ENCODE measurements at places on chromosomes 1 and 21. TPM values are rescaled to one million over a fixed set of nuclear protein-coding genes. Genes with fewer than 3 reads are reported as not detected.
A peak's percentile ranks its signal among the peaks of the same experiment; 100 is the strongest.

DNA sequence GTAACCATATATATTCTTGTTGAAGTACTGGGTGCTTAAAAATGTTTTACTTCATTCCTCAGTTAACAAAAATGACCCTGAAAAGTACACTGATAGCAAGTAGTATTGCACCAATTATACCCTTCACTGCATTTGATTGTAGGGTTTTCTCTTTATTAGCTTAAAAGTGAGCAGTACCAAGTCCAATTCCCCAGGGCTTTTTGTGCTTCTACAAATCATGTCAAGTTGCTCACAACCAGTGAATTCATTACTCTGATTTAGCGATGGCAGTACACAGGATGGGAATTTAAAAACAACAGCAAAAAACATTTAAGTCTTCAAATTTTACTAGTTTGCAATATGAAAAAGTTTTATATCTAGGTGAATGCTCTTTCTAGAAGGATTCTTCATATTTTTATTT, 436.4 kb downstream of the PTBP2 start:
- no peak overlapping the region for H3K27ac ChIP-seq
- H3K4me1 ChIP-seq, result no peaks in the 10 kb centered on the region
- no peaks in the 10 kb centered on the region for H3K36me3 ChIP-seq
- no peak overlapping the region for H3K4me3 ChIP-seq

DNA sequence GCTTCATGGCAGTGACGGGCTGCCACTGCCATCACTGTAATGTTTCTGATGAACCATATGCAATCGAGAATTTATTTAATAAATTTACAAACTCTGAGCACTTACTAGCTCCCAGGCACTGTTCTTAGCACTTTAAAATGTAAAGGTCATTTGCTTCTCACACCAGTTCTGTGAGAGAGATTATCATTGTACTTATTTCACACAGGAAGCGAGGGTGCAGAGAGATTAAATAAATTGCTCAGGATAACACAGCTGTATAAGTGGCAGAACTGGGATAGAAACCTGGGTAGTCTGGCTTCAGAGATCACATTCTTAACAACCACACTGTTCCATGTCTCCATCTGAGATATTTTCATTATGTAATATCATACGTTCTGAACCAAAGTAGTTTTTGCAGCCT, 119.9 kb downstream of the MAST2 start:
- H3K4me3 ChIP-seq, result no peak overlapping the region
- H3K4me1 ChIP-seq, result no peaks in the 10 kb centered on the region
- H3K27ac ChIP-seq, result peak overlapping the region; percentile 22
- H3K36me3 ChIP-seq, result no peaks in the 10 kb centered on the region
- no peak for DNase-seq

GRCh38 chr1:102838016-102838415, 270.3 kb downstream of the COL11A1 start:
- no peaks in the 10 kb centered on the region for H3K27me3 ChIP-seq
- H3K36me3 ChIP-seq, result no peaks in the 10 kb centered on the region

DNA sequence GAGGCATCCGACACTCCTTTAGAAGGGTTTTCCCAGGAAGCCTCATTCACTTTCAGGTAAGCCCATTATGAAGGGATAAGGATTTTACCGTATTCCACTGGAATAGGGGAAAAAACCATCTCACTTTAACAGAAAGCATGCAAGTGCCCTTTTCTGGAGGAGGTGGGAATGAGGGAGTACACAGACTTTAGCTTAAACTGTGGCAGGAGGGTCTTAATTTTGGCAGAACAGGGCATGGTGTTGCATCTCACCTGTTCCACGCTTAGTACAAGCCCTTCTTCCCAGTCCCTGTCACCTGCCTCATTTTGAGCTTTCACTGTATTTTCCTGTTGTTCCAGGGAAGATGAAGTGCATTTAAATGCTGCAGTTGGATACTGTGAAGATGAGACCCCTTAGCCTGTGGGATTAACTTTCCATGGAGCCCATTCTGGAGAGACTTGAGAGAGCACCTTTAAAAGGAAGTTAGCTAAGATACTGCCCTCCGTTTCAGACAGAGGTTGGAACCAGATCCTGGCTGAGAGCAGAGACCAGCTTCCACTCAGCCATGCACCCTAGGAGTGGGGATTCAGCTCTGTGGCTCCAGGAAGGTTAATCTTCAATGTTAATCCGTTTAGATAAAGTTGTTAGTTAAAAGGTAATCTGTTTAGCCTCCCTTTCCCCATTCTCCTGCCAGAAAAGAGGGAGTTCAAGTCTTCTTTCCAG, 42.6 kb downstream of the PBX1 start:
- peaks cover 37% of the 10 kb centered on the region for H3K4me1 ChIP-seq
- H3K27me3 ChIP-seq, result no peaks in the 10 kb centered on the region
- peak overlapping the region; percentile 67 for H3K27ac ChIP-seq
- H3K36me3 ChIP-seq, result peaks cover 3% of the 10 kb centered on the region
- no peak for DNase-seq

DNA sequence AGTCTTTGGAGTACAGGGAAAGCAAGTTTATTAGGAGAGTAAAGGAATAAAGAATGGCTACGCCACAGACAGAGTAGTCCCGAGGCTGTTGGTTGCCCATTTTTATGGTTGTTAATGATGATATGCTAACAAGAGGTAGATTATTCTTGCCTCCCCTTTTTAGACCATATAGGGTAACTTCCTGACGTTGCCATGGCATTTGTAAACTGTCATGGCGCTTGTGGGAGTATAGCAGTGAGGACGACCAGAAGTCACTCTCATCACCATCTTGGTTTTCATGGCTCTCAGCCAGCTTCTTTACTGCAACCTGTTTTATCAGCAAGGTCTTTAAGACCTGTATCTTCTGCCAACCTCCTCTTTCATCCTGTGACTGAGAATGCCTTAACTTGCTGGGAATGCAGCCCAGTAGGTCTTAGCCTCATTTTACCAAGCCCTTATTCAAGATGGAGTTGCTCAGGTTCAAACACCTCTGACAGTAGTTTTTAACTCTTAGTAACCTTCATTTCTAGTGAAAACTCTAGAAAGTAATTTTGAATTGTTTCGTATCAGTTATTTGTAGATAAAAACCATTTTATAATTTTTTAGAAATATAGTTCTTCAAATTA, 26.2 kb downstream of the TCP10L start:
- no peak overlapping the region for H3K27ac ChIP-seq
- no peaks in the 10 kb centered on the region for H3K36me3 ChIP-seq
- no peaks in the 10 kb centered on the region for H3K27me3 ChIP-seq
- H3K4me3 ChIP-seq, result no peak overlapping the region
- DNase-seq, result no peak
- H3K4me1 ChIP-seq, result peaks cover 10% of the 10 kb centered on the region

- H3K36me3 ChIP-seq, result peaks cover 15% of the 10 kb centered on the region
- H3K4me1 ChIP-seq, result no peaks in the 10 kb centered on the region
- peak within 1 kb of the TSS; percentile 84 for H3K27ac ChIP-seq
- DNase-seq, result no peak
- peak within 1 kb of the TSS; percentile 77 for H3K4me3 ChIP-seq
- H3K27me3 ChIP-seq, result no peaks in the 10 kb centered on the region
Measured at GRCh38 chr1:46197964-46198811, at the start of gene POMGNT1. Gene POMGNT1 (minus strand): TSS chr1:46198434. CDS start chr1:46197821, 613 bp downstream.

DNA sequence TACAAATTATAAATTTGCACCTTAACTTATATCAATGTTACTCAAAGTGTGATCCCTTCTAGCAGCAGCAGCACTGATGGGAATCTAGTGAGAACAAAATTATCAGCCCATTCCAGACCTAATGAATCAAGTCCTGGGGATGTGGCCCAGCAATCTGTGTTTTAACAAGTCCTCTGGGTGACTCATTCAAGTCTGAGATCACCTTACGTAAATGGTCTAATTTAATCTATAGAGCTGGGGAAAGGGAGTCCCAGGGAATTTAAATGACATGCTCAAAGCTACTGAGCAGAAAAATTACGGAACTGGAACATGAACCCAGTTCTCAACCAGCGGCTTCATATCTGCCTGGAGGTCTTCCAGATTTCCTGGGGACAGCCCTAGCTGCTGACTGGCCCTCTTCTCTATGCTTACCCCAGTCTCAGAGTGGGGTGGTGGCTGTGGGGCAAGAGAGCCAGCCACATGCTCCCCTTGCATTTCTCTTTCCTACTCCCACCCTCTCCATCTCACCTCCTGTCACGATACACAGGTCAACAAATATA, 220.0 kb downstream of the TM2D1 start:
- H3K27ac ChIP-seq, result no peak overlapping the region
- no peaks in the 10 kb centered on the region for H3K27me3 ChIP-seq
- no peaks in the 10 kb centered on the region for H3K4me1 ChIP-seq
- H3K36me3 ChIP-seq, result no peaks in the 10 kb centered on the region

DNA sequence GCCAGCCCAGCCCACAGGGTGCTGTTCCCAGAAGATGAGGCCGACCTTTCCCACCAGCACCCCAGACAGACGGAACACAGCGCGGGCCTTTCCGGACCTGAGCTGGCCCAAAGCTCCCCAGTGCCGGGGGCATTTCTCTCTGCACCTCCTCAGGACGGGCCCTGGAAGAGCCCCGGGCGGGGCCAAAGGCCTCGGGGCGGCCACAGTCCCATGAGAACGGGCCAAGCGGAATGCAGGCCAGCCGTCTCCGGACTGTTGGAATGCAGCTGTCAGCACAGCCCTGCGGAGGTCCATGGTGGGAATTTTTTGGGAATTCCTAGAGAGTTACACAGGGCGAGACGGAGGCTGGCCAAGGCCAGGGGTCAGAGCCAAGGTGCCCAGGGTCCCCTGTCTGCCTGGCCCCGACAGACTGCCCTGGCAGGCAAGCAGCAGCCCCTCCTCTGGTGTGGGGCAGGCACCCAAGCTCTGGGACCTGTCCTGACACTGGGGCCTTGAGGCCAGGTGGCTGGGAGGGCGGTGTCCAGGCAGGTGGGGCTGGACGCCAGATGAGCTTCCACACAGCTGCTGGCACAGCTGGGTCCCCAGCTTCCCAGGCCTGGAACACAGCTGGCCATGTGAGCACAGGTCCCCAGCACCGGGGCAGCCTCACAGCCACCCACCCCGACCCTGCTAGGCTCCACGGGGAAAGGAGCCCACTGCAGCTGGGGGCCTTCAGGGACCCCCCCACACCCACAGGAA, 63.0 kb downstream of the MEGF6 start:
- no peak for DNase-seq
- H3K4me3 ChIP-seq, result no peak overlapping the region
- H3K27me3 ChIP-seq, result no peaks in the 10 kb centered on the region
- H3K27ac ChIP-seq, result no peak overlapping the region
- H3K4me1 ChIP-seq, result no peaks in the 10 kb centered on the region

DNA sequence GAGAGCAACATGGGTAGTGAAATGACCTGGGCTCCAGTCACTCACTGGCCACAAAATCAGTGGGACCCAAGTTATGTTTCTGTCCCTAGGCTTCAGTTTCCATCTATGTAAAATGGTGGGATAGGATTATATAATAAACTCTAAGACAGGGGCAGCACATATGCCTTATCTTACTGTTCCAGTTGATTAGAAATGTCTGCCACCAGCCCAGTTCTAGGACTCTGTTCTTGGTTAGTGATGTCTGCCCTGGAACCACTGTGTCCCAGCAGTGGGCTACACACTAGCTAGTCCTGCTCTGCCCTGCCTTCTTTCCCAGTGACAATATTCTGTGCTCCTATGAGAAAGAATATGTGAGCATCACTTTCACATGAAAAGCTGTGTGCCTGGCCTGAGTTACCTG, 138.3 kb downstream of the PCNX2 start:
- no peak overlapping the region for H3K4me3 ChIP-seq
- H3K4me1 ChIP-seq, result peaks cover 2% of the 10 kb centered on the region
- no peak for DNase-seq
- no peaks in the 10 kb centered on the region for H3K27me3 ChIP-seq

DNA sequence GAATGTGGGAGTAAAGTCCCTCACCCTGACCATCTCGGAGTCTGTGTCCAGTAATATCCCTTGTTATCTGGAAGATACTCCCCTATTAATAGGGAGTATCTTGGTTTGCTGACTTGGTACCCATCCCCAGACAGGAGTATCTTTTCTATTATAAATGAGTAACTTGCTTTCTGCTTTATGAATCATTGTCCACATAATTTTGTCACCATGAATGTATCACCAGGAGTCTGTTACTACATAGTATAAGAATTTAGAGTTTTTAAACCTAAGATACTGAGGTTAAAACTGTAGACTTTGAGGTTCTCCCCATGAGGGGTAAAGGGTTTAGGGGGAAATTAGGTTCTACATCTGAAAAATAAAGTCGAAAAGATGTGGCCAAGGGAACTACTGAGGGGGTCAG, 175.6 kb downstream of the FCRL5 start:
- H3K27ac ChIP-seq, result no peak overlapping the region
- DNase-seq, result no peak
- no peak overlapping the region for H3K4me3 ChIP-seq
- H3K27me3 ChIP-seq, result no peaks in the 10 kb centered on the region
- no peaks in the 10 kb centered on the region for H3K36me3 ChIP-seq
- H3K4me1 ChIP-seq, result no peaks in the 10 kb centered on the region

DNA sequence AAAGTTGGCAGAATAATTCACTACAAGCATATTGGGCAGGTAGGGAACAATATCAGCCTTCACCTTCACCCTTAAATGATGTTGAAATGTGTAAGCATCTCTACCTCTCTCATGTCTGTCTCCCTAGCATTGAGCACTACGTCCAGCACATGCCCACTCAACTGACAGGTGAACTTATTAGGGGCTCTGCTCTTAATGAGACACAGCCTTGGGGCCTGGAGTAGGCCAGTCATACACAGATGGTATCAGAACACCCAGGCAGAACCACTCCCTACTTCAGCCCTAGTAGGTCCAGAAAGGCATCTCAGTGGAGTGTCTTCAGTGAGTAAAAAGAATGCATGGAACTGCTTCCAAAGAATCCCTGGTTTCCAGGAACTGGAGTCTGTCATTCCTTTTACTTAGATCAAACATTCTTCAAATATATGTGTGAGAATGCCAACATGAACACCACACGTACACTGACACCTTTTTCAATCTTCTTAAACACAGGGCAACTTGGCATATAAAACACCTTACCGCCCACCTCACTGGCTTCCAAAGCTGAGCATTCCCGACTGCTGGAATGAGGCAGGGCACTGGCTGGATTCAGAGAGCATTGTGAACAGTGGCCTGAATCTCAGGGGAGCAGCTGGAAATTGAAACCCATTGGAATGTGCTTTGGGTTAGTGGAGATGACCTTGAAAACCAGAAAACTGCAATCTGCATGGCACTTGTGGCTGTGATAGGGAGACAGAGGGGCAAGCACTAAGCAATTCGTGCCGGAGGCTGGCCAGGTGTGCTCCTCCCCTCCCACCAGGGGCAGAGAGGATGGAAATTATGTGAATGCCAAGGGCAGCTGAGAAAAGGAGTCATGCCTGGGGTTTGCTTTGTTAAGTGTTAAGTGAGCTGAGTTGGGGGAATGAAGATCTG, 24.2 kb upstream of the HSD3B1 start:
- no peak overlapping the region for H3K27ac ChIP-seq
- no peaks in the 10 kb centered on the region for H3K4me1 ChIP-seq
- H3K4me3 ChIP-seq, result no peak overlapping the region
- H3K36me3 ChIP-seq, result no peaks in the 10 kb centered on the region
- H3K27me3 ChIP-seq, result no peaks in the 10 kb centered on the region

Gene CCDC30
- 0.63 TPM for total RNA-seq

Gene GAS5
- total RNA-seq, result 74.6 TPM

Gene HTR6
- not detected for total RNA-seq

Gene SRGAP2C
- 7.8 TPM for total RNA-seq

Gene BATF3
- total RNA-seq, result 0.96 TPM

Gene INKA2
- total RNA-seq, result 17.3 TPM

Gene LCE2C
- total RNA-seq, result not detected

All from right atrium auricular region (tissue), 2 donors.